ENCODE measurements at places on chromosomes 1 and 21.

- no peak for DNase-seq
These were observed 41.3 kb upstream of the SLC19A2 start for GRCh38 chr1:169527001-169527400.

DNA sequence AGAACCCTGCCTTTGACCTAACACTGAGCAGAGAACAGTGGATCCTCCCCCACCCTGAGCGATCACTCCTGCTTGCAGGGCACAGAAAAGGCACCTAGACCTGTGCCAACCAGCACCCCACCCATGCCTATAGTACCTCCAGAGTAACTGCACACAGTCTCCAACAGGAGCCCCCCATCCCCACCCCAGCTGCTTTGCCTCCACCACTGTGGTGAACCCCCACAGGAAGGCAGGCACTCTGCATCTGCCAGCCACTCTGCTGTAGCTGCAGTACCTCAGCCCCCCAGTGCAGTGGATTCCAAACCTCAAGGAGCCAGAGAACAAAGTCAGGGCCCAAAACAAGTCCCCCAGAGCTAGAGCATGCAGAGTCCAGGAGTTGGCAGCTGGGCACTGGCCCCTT is 10.7 kb downstream of the SPATC1L start:
- DNase-seq, result no peak

DNA sequence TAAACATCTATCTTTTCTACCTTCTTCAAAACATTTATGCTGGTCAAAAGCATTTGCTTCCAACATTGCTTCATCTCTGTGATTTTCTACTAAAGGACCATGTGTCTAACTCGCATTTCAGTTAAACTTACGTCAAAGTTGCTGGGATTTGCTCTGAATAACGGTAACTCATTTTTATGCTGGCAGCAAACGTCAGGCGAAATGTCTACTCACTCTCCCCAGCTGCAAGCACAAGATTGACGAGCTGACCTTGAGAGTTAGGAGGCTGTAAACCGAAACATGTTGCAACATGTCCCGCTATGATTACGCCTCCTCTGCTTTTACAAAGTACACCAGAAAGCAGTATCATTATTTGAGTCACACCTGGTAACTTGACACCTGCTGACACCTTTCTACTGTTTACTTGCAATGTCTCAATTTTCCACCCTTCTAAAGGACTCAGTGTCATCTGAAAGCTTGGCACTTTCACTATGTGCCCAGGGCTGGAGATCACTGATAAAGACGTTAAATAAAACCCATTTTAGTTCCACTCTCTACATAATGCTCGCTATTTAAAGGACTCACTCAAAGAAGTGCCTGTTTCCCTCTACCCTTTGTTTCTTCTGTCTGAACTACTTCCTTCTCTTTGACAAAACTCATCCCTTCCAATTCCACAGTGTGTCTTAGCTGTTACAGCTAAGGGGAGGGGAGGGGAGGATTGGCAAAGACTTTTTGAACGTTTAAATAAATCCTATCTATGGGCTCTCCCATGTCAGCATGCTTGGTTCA is 111.9 kb downstream of the PTPN14 start:
- no peak for DNase-seq

GRCh38 chr1:223142795-223143536 is at the start of gene TLR5:
Gene TLR5, minus strand, starts transcription at chr1:223143248. Its CDS starts 30,217 bp downstream, at chr1:223113031.
- DNase-seq, result no peak

DNA sequence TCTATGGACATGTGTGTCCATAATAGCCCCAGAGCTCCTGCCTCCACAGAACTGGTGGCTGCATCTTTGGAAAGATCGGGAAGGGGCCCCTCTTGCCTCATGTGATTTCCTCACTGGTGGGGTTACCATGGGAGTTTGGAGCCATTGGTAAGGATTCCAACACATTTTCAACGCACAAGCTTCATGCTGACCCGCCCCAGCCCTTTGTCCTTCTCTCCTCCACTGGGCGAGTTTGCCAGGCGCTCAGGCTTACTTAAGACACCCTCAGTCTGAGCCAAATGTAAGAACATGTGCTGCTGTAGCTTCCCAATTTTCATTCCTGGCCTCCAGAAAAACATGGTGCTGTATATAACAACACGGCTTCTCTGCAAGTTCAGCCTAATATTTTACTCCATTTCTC is 72.4 kb downstream of the ATP5PO start:
- no peak for DNase-seq

DNA sequence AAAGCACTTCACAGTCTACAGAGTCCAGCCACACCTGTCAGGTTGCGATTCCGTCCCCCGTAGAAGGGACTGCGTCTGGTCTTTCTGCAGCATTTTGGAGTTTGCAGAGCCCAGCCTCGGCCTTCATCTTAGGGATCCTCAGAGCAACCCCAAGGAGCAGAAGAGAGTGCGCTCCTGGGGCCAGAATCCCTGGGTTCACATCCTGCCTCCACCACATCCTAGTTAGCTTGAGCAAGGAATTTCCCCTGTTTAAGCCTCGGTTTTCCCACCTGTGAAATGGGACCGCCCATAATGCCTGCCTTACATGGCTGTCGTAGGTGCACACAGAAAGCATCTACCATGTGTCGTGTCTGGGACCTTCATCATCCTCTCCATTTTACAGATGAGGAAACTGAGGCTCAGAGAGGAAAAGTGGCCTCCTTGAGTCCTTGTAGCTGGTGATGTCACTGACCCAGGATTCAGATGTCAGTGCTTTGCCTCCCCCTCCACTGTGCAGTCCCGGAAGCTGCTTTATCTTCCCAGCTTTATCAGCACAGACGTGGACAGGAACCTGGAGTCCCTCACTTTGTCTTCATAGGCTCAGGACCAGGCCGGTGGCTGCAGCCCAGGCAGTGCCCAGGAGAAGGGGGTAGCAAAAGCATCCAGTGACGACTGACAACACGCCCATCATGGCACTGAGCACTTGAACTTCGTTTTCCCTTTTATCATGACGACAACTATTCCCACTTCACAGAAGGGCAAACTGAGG is 438.5 kb downstream of the MATN1 start:
- no peak for DNase-seq

- no peak for DNase-seq
These were observed 3.3 kb downstream of the MX1 start for GRCh38 chr21:41429305-41429704.

- no peak for DNase-seq
These were observed 97.7 kb downstream of the ATP5PO start for GRCh38 chr21:33817663-33818451.
